ENCODE measurements at places on chromosomes 6 and 20.
A peak's percentile ranks its signal among the peaks of the same experiment; 100 is the strongest.

GRCh38 chr20:57440678-57441509 lies 49.7 kb downstream of the RBM38 start:
- H3K4me1 ChIP-seq: peaks cover 45% of the 10 kb centered on the region
- H3K36me3 ChIP-seq: peaks cover 5% of the 10 kb centered on the region
- H3K27me3 ChIP-seq: no peaks in the 10 kb centered on the region
- no peak overlapping the region for H3K27ac ChIP-seq
- no peak for DNase-seq

GRCh38 chr6:41581381-41581991 lies 35.3 kb downstream of the FOXP4 start:
- peak overlapping the region; percentile 69 for H3K27ac ChIP-seq
- no peak for DNase-seq
- peaks cover 23% of the 10 kb centered on the region for H3K4me1 ChIP-seq
- peaks cover 22% of the 10 kb centered on the region for H3K36me3 ChIP-seq

DNA sequence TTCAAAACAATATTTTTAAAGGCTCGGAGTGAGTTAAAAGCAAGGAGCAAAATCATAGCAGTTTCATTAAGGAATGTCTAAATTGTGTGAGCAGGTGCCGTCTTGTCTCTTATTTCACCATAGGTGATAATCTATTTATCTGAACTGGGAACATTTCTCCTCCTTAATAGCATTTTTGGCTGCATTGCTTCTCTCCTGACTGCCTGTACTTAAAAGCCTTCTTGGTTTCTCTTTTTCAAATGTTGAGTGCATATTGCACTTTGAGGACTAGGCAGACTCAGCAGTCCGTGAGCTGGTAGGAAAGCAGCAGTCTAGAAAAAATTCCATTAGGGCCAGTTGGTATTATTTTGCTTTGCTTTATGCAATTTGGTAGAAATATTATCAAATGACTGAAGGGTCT lies 645.9 kb downstream of the GRIK2 start:
- DNase-seq: no peak
- no peaks in the 10 kb centered on the region for H3K27me3 ChIP-seq
- no peaks in the 10 kb centered on the region for H3K36me3 ChIP-seq
- H3K27ac ChIP-seq: no peak overlapping the region

GRCh38 chr6:79557673-79558467 lies 20.6 kb upstream of the LCA5 start:
- no peak for DNase-seq
- H3K4me3 ChIP-seq: no peak overlapping the region
- no peaks in the 10 kb centered on the region for H3K27me3 ChIP-seq
- no peaks in the 10 kb centered on the region for H3K4me1 ChIP-seq

DNA sequence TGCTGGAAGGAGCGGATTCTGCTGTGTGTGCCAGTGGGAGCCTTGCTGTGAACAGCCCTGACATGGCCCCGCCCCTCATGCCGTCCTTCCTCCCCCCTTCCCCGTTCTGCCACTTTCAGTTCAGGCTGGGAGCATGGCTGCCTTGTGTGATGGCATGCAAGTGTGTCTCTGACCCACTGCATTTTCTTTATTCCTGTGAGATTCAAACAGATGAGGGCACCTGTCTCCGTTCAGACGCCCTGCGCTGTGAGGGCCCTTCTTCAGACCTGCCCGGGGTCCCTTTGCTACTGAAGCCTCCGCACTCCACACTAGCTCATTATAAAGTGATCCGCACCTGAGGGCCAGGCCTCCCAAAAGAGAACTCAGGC lies 88.3 kb downstream of the TAF4 start:
- DNase-seq: no peak
- H3K27ac ChIP-seq: peak overlapping the region; percentile 77
- H3K4me1 ChIP-seq: peaks cover 17% of the 10 kb centered on the region

DNA sequence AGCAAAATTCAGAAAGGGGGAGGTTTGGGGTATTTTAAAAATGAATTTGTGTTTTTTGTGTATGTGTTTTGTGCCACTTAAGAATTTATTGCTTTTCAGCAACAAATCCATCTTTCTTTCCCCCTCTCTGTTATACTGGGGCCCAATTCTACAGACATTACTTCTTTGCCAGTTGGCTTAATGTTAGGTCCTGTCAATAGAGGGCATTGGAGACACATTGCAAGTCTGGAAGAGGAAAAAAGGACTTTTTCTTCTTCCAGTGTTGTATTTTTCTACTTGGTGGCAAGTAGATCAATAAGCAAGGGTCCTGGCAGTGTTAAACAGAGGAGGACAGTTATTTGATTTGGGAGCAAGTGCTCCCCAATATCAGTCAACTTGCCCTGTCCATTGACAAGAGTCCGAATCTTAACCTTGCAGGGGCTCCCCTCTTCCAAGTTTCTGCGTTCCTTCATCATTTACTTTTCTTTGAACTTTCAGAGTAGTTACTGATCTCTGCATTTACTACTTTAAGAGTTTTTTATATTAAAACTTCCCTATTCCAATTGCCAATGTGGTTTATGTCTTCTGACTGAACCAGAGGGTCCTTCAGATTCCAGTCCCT lies 23.4 kb downstream of the SCML4 start:
- H3K36me3 ChIP-seq: peaks cover 3% of the 10 kb centered on the region
- H3K4me1 ChIP-seq: peaks cover 14% of the 10 kb centered on the region
- H3K4me3 ChIP-seq: no peak overlapping the region
- no peaks in the 10 kb centered on the region for H3K27me3 ChIP-seq
- H3K27ac ChIP-seq: no peak overlapping the region
- DNase-seq: no peak

DNA sequence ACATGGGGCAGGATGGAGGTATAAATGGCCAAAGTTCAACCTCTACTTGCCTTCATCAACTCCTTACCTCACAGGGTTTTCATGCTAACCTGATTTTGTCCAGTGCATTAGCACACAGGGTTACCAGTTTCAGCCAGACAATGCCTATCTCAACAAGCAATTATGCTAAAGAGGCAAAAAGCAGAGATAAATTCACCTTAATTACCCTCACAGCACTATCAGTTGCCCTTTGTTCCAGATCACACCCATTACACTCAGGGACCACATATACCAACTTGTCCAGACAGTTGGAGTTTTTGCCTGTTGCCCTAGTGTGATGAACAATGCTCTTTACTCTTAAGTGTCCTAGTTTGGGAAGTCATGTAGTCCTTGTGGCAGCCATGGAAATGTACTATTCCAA lies 174.5 kb upstream of the MOCS1 start:
- peaks cover 26% of the 10 kb centered on the region for H3K27me3 ChIP-seq
- no peaks in the 10 kb centered on the region for H3K36me3 ChIP-seq
- H3K4me3 ChIP-seq: no peak overlapping the region
- H3K27ac ChIP-seq: no peak overlapping the region
- no peaks in the 10 kb centered on the region for H3K4me1 ChIP-seq

- H3K27ac ChIP-seq: no peak overlapping the region
- no peaks in the 10 kb centered on the region for H3K4me1 ChIP-seq
- H3K27me3 ChIP-seq: peaks cover 24% of the 10 kb centered on the region
- no peak for DNase-seq
- no peak overlapping the region for H3K4me3 ChIP-seq
Observed at GRCh38 chr20:9572670-9573069, 58.3 kb downstream of the LAMP5 start.

GRCh38 chr6:14077193-14077867 lies 40.2 kb upstream of the CD83 start:
- DNase-seq: no peak
- H3K4me3 ChIP-seq: no peak overlapping the region
- H3K36me3 ChIP-seq: no peaks in the 10 kb centered on the region
- H3K27me3 ChIP-seq: no peaks in the 10 kb centered on the region
- peak overlapping the region; percentile 87 for H3K27ac ChIP-seq

DNA sequence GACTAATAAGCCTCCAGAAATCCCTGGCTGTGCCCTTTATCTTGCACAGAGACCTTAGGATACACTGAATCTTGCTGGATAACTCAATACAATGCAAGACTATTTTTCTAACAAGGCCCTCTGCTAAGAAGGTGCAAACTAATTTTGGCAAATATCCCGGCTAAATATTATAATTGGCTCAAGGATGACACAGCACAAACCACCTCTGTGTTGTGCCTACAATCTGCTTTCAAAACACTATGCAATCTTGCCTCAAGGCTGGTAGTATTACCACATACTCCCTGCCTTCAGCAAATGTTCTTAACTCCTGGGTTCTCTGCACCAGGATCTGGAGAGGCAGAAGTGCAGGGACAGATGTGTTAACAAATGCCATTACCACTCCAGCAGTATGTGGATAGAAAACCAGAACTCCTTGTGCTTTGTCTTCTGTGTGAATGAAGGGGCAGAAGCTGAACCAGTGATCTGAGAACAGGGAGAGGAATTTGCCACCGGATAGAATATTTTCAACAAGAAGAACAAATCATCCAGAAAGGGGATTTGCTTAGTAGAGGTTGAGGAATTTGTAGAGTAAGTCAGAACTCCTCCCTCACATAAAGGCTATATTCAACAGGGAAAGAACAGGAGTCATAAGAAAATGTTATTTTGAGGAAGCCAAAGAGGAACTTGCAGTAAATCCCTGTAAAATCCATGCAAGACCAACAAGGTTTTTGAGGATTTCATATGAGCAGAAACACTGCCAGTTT lies 74.1 kb upstream of the SLC4A11 start:
- H3K4me1 ChIP-seq: no peaks in the 10 kb centered on the region
- DNase-seq: no peak
- H3K27me3 ChIP-seq: no peaks in the 10 kb centered on the region
- no peak overlapping the region for H3K4me3 ChIP-seq
- H3K27ac ChIP-seq: no peak overlapping the region

DNA sequence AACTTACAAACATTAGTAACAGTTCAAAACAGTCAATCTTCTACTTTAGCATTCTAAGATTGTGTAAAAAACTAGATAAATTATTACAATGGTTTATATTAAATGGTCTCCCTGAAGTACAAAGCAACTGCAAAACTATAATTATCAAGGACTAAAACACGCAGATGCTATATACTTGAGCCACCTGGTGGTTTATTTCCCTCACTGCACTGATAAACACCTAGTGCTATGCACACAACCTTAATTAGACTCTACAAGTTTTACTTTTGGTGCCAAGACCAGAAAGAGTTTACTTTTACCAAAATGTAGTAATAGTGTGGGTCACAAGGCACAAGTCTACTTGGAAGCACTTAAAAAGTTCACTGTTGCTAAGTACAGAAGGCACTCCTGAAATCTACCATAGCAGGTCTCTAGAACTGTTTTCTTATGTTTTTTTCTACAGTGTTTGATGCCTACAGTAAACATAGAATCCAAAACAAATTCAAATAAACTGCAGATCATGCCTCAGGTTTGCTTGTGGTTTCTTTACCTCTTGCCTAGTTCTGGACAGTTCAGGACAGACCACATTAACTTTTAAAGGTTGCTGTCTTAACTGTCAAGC lies 49.2 kb downstream of the GMDS start:
- no peak for DNase-seq
- H3K36me3 ChIP-seq: peaks cover 7% of the 10 kb centered on the region
- H3K4me3 ChIP-seq: no peak overlapping the region
- no peak overlapping the region for H3K27ac ChIP-seq
- no peaks in the 10 kb centered on the region for H3K27me3 ChIP-seq

DNA sequence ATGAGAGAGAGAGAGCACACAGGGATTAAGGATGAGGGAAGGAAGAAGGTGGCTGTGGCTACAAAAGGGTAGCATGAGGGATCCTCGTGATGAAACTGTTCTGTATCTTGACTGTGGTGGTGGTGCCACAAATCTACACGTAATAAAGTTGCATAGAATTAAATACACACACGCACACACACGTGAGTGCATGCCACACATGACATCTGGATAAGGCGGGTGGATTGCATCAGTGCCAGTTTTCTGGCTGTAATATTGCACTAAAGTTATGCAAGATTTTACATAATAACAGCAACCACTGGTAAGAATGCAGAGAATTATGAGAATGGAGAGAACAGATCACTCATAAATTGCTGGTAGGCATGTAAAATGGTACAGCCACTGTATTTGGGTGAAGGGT lies 16.9 kb upstream of the STK35 start:
- H3K27me3 ChIP-seq: peaks cover 29% of the 10 kb centered on the region
- no peak for DNase-seq
- H3K4me3 ChIP-seq: no peak overlapping the region
- no peaks in the 10 kb centered on the region for H3K36me3 ChIP-seq
- no peak overlapping the region for H3K27ac ChIP-seq

DNA sequence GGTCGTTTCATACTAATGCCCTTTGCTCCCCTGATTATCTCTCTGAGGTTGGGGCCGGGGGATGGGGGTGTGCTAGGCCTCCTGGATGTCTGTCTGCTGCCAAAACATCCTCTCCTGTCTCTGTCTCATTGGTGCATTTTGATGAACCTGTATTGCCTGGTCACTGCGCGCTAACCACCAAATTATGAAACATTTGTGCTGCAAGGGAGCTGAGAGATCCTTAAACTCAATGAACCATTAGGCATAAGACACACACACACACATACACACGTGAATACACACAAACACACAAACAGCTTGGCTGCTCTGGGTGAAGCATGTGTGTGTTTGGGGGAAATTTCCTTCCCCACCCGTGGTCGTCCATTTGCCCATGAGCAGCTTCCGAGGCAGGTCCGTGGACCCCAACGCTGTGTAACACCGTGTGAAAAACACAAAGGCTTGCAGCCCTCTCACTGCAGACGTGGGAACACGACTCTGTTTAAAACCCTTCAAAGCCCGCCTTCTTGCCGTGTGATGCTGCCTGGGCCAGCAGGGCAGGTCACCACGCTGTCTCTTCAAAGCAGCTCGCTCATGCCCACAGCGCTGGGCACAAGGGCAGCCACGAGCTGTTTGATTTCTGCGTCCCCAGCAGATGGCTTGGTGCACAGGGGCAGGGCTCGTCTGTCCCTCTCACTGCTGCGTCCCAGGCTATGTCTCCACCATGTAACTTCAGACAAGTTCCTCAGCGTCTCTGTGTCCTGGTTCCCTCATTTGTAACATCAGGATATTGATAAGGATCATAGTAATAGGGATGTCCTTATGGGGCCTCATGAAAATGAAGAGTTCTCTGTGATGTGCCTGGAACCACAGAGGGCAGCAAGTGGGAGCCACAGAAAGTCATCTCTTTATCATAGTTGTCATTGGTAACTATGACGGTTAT lies 96.8 kb downstream of the CDH26 start:
- peaks cover 27% of the 10 kb centered on the region for H3K4me1 ChIP-seq
- H3K27me3 ChIP-seq: peaks cover 8% of the 10 kb centered on the region
- no peak overlapping the region for H3K4me3 ChIP-seq
- no peak overlapping the region for H3K27ac ChIP-seq

DNA sequence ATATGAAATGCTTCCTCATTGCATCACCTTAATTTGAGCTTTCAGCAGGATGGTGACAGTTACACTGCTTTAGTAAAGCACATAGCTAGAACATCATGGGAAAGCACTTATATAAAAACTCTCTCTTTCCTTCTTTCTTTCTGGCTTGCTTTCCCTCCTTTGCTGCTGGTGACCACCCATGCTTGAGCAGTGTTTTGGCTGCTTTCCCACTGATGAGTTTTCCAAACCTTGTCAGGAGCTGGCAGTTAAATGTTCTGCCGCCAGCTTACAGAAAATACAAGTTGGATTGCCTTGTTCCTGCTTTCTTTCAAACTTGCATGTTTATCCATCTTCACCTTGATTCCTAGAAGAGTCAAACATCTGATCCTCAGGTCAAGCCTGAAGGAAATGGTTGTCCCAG lies 323.9 kb downstream of the FOXA2 start:
- H3K4me1 ChIP-seq: no peaks in the 10 kb centered on the region
- H3K27me3 ChIP-seq: peaks cover 4% of the 10 kb centered on the region
- DNase-seq: no peak

Measured in stimulated activated naive B cell treated with anti-CD40 and anti-IgM and Interleukin-4, amounts not matched to agents 10 μg/mL and 1 μg/mL and 100 μg/mL, for 72 hours (primary cell).